NCI-H2081 treated with DMSO at 0.1 percent for 48 hours (cell line): ENCODE measurements at places on chromosomes 7 and 10.

- DNase-seq: no peak
These were observed 2.6 kb upstream of the TMEM130 start for GRCh38 chr7:98872328-98872924.

GRCh38 chr10:109215291-109216075, 707.8 kb downstream of the XPNPEP1 start:
- no peak for DNase-seq

DNA sequence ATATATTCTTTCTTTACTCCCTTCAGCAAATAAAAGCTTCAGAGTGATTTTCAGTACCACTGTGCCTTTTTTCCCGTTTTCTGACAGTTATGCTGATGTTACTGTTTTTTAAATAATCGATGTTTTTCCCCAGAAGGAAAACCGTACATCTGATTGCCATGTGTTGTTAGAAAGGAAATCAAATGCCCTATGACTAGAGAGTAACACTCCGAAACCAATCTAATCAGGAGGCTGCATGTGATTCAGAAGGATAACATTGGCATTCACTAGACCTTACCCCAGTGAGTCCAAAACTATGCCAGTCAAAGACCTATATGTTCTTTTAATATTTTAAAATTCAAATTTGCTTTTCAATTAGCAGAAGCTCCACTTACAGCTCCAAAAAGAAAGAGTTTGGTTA, 116.3 kb downstream of the TMEM26 start:
- no peak for DNase-seq

DNA sequence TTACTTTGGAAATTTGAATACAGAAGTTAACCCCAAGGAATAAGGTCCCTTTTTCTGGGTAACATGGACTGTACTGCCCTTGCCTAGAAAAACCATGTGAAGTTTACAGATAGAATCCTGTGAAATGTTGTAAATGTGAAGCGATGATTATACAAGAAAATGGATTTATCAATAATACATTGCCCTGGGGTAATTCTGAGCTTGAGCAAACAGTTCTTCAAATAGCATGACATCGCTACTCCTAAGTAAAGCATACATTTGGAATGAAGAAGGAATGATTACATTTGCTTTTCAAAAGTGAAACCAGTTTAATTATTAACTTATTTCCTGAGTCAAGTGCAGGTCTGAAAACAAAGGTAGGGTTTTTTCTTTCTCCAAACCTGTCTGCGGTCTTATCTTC, 43.3 kb upstream of the FZD8 start:
- no peak for DNase-seq

- DNase-seq: peak; percentile 46
These were observed 75.9 kb downstream of the HIBADH start for GRCh38 chr7:27586825-27587224.

GRCh38 chr7:153838591-153838990, 213.6 kb upstream of the DPP6 start:
- no peak for DNase-seq

DNA sequence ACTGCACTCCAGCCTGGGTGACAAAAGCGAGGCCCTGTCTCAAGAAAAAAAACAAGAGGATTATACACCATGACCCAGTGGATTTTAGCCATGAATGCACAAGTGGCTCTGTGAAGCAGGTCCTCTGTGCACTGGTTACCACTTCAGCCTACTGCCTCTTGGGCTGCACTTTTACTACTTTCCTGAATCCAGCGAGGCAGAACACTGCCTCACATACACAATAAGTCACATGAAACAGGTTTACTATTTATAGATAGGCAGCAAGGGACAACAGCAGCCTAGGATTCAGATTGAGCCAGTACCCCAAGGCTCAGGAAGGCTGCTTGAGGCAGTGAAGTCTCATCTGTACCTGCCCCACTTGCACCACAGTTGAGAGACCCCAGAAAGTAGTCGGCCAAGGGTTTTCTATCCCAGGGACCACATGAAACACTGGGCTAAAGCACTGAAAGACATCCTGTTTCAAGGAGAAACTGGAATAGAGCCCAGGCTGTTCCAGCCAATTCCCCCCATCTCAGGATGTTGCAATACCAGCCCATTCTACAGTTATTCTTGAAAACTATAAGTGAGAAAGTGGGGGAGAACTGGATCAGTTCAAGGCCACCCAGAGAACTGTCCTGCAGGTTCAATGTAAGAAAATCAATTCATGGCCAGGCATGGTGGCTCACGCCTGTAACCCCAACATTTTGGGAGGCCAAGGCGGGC, 10.3 kb upstream of the OGDH start:
- DNase-seq: no peak

DNA sequence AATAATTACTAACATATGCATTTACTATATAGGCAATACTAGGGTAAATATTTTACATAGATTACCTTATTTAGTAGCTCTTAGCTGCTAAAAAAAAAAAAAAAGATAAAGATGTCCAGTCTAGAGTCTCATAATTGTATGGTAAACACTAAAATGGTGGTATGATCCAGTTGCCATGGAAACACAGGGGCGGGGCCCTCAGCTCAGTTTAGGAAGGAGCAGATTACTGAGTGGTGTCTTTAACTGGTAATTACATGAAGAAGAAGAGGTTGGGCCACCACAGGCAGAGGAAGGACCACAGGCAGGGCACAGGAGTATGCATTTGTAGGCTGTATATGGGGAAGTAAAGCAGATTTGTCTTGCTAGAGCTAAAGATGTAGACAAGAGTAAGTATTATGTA, 43.7 kb downstream of the ITGB8 start:
- peak; percentile 23 for DNase-seq

- no peak for DNase-seq
These were observed 17.3 kb downstream of the GPER1 start for GRCh38 chr7:1105189-1105588.

GRCh38 chr10:29772403-29772802, 137.6 kb upstream of the SVIL start:
- DNase-seq: no peak

DNA sequence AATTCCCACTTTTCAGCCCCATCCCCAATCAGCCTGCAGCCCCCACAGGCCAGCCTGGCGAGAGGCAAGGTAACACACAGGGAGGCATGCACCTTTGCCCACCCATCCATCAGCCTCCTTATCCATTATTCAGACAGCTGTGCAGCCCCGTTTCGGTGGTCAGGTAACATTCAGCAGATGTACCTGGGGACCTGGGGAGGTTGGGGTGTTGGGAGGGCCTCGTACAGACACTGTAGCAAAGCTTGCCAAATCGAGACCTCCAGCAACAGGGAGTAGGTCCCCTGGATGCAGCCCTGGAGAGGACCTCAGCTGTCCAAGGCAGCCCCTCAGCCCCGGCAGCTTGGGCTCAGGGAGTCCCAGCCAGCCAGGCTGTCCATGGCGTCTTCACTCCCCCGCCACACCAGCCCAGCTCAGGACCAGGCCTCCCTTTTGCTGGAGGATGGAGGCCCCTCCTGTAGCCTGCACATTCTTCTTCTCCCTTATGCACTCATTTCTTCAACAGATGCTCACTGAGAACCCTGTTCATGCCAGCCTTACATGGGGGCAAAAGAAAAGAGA, 8.5 kb upstream of the DRGX start:
- no peak for DNase-seq

- DNase-seq: no peak
These were observed 299.6 kb downstream of the MDFIC start for GRCh38 chr7:115221456-115221855.

GRCh38 chr10:34032564-34032963, 698.1 kb upstream of the NRP1 start:
- no peak for DNase-seq

DNA sequence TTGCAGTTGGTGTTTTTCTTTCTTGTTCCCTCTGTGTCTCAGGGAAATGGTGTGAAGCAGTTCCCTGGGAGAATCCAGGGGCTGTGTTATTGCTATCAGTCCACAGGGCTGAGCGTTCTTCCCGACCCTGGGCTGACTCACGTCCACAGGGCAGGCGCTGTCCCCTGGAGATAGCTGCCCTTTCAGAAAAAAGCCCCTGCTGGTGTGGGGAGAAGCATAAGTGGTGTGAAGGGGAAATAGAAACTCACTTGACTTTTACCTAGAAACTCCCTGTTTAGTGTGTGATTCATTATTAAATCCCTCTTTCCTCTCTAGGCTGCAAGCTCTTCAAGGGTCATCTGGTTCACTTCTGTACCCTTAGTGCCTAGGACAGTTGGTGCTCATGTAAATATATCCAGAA, 63.3 kb upstream of the SMNDC1 start:
- DNase-seq: no peak

DNA sequence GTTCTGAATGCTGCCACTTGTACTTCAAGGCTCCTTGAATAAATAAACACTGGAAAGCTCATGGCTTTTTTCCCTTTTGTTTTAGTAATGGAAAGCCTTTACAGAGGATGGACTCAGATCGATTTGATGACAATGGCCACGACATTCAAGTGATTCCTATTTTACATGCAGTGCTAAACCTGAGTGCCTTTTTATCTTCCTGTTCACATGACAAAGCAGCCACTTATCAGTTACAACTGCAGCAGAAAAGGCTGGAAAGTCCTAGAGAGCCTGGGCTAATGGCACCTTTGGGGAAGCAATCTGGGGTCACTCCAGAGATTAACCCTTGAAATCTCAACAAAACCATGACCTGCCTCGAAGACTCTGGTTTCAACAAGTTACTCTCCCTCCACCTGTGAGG, 249.0 kb upstream of the AUTS2 start:
- DNase-seq: no peak

GRCh38 chr7:2986561-2986960, 57.1 kb downstream of the CARD11 start:
- DNase-seq: no peak

GRCh38 chr7:93914581-93915066, 6.9 kb upstream of the GNG11 start:
- no peak for DNase-seq

DNA sequence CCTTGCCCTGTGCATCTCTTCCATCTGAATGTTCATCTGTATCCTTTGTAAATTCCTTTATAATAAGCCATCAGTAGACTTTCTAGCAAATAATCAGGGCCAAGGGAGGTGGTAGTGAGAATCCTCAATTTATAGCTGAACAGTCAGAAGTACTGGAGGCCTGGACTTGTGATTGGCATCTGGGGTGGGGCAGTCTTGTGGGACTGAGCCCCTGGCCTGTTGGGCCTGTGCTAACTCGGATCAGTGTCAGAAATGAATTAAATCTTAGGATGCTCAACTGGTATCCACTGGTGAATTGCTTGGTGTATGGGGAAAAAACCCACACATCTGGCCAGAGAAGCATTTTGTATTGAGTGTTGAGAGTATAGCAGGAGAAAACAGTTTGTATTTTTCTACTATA, 481.8 kb downstream of the GLRX3 start:
- DNase-seq: no peak

DNA sequence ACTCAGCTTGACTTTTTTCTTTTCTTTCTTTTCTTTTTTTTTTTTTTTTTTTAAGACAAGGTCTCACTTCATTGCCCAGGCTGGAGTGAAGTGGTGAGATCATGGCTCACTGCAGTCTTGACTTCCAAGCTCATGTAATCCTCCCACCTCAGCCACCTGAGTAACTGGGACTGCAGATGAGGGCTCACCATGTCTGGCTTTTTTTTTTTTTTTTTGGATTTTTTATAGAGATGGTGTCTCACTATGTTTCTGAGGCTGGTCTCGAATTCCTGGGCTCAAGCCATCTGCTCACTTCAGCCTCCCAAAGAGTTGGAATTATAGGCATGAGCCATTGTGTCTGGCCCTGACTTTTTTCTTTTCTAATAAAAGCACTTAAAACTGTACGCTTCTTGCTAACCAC, 358.2 kb upstream of the IGFBP3 start:
- DNase-seq: no peak

DNA sequence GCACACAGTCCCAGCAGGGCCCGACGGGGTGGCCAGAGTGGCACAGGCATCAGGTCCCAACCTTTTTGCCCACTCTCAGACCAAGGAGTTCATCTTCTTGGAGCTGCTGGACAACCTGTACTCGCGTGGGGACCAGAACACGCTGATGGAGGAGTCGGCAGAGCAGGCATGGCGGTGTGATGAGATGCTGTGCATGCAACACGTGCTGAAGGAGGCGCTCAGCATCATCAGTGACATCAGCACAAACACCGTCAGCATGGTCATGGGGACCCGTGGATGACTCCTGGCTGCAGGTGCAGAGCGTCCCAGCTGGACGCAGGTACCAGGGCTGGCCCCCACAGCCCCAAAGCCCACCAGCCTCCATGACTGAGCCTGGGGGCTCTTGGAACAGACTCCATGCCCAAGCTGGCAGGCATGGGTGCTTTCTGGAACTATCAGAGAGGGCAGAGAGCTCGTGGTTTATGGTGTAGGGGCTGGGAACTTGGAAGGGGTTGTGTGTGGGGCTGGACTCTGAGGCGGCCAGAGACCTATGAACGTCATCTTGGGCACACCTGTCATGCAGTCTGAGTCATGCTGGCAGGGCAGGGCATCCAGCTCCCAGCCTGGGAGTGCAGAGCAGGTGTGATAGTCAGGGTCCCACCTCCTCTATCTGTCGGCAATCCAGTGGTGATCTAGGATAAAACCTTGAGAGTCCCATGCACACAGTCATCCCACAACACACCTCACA, 8.2 kb upstream of the MTPAP start:
- no peak for DNase-seq

DNA sequence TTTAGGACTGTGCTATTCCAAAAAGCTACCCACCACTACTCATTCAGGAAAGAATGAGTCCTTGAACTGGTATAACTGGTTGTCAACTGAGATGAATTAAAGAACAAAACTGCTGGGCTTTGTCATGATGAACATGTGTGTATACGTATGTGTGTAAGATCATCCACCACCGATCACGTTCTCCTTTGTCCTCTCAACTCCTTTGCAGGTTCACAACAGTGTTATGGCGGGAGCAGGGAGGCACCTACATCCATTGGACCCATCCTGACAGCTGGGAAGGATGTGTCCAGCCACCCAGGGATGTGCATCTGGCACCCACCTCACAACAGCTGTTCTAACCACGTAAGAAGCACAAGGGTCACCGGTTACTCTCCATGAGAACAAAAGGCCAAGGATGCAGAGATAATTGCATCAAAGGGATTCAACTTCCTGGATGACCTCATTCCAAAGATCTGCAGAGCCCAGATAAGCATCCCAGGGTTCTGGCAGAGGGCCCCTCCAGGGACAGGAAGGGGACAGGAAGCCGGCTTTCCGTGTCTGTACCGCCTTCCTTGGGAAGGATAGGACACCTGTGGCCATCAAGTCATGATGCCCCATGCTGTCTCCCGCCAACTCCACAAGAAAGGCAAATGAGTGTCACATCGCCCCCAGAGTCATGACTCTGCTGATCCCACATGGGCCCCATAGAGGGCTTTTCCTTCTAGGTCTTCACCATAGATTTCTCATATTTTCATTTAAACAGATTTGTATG, 66.1 kb downstream of the STEAP1B start:
- no peak for DNase-seq

DNA sequence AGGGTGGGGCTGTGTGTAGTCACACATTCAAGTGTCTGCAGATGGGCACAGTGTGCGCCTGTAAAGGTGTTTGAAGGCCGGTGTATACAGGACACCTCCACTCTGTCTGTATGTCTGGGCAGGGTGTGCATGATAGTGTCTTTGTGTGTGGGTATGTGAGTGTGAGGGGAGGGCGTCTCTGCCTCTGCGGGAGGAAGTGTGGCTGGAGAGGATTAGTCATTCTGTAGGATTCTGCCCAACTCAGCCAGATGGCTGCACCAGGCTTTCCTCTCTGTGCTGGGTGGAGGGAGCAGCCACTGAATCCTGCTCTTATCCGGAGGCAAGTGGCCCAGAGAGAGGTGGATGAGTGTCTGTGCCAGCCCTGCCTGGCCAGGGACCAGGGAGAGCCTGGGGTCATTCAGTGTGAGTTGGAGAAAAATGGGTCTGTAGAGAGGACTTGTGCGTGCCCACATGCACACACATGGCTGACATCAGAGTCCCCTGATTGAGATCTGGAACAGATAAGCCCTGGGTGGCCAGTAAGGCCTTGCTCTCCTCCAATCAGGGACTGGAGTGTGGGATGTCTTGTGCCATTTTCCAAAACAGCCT, 1.7 kb downstream of the SFXN3 start:
- DNase-seq: no peak

GRCh38 chr7:13850185-13850752, 139.2 kb downstream of the ETV1 start:
- DNase-seq: peak; percentile 87
